Mucosa of descending colon (tissue), 3 donors: ENCODE measurements at places on chromosomes 5 and 9. TPM values are rescaled to one million over a fixed set of nuclear protein-coding genes. Genes with fewer than 3 reads are reported as not detected.

The SLC36A3 gene
- not detected for total RNA-seq

- DNase-seq: no peak
Observed at GRCh38 chr9:128916204-128916603, 4.6 kb upstream of the PHYHD1 start.

GRCh38 chr9:76302543-76302942 is 91.7 kb downstream of the RFK start:
- no peak for DNase-seq

DNA sequence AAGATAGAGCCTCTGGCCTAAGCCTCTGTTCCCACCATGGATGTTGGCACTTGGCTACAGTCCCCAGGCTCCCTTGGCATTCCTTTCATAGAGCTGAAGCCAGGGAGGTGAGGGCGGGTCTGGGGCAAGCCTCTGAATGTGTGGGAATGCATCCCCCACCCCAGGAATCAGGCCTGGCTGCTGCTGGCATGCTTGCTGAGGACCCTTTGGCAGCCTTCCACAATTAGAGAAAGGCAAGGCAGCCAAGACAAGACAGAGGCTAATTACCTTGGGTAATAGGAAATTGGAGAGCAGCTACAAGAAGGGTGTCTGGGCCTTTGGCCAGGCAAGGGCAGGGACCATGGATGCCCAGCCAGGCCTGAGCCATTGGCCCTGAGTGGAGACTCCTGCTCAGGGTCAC is 204.4 kb upstream of the TRIM32 start:
- no peak for DNase-seq
